BJ (cell line): ENCODE measurements at places on chromosomes 2 and 18. TPM values are rescaled to one million over a fixed set of nuclear protein-coding genes. Genes with fewer than 3 reads are reported as not detected.
A peak's percentile ranks its signal among the peaks of the same experiment; 100 is the strongest.

Gene LINC00305
- polyA plus RNA-seq: not detected in 2 replicates

DNA sequence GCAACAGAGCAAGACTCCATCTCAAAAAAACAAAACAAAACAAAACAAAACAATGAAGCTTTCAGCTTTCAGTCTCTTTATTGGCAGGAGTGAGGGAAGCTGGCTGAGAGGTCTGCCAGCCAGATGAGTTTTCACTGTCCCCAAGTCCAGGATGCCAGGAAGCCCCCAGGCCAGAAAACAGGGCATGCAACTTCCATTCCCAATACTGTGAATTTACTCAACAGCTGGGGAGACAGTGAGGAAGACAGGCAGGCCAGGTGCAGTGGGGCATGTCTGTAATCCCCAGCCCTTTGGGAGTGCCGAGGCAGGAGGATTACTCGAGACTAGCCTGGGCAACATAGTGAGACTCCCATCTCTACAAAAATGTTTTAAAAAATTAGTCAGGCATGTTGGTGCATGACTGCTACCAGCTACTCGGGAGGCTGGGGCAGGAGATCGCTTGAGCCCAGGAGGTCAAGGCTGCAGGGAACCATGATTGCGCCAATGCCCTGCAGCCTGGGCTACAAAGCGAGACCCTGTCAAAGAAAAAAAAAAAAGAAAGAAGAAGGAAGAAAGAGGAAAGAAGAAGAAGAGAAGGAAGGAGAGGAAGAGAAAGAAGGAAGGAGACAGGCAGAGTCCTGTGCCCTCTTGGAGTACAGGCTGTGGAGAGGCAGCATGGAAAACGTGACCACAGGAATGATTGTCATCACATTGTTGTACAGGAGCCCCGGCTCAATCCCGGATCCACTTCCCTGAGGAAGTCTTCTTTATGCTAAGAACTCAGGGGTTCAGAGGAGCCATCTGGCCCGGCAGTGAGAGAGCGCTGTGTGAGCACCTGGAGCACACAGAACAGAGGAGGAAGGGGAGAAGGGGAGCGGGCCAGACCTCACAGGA is 29.2 kb upstream of the POMC start:
- DNase-seq: no peak

DNA sequence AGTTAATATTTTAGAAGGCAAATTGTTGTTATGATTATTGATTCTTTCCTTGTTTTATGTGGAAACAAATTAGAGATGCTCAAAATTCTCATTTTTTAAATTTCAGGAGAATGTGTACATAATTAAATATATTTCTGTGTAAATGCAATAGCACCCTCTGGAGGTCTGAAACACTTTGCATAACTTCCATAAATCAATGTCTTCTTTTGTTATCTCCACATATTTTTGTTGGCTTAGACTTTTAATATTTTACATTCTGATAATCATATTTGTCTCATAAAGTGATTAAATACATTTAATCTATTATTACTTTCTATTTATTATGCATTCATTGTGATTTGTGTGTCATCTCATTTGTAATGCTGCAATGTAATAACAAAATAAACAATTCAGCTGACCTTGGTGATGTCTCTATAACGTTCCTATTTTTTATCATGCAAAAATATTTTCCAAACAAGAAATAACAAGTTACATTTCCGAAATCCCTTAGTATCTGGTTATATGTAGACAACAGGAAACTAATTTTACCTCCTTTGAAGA is 201.8 kb upstream of the GALNT5 start:
- no peak for DNase-seq

DNA sequence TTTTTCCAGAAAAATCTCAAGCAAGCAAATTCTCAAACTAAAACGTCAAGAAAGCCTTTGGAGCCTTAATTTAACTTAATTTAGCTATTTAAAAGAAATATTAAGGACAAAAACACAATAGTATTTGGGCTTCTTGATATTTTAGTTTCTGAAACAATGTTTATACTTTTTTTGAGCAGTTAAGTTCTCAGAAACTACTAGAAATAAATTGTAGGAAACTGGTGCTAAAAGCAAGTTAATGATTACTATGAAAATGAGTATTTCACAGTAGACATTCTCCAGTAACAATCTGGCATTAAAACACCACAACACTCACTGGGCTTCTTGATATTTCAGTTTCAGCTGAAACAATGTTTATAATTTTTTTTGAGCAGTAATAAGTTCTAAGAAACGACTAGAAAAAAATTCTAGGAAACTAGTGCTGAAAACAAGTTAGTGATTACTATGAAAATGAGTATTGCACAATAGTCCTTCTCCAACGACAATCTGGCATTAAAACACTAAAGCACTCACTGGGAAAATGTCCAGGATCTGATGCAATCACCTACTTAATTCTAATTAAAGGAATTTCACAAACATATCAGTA is 45.1 kb downstream of the TRAK2 start:
- DNase-seq: peak; percentile 78

DNA sequence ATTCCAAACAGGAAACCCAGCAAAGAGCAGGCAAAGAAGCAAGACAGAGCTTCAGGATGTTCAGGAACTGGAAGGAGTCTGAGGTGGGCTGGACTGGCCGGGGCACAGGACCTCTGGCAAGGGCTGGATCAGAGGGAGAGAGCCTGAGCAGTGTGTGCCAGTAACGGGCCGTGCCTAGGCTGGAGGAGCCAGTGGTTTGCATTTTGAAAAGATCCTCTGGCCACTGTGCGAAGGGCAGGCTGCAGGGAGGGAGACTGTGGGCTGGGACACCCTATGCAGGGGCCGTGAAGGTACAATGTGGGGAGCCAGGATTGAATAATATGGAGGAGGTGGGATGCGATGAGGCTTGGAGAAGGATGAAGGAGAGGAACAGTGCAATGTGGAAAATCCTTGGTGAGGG is 6.2 kb upstream of the SDC1 start:
- DNase-seq: no peak

DNA sequence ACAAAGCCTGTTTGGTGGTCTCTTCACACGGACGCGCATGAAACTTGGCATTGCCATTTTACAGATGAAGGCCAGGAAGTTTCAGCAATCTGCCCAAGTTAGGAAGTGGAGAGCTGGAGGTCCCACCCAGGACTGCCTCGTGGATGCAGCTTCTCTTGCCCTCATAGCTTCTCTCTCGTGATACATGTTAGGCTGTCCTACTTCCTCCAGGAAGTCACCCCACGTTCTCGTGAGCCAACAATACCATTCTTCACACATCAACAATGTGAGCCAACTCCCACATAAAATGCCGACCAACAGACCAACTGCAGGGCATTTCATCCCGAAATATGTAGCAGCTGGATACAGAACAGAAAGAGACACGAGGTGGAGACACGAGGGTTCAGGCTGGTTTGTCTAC is 85.3 kb downstream of the MREG start:
- DNase-seq: no peak

Gene REG1B
- not detected in 2 replicates for polyA plus RNA-seq

- DNase-seq: no peak
Observed at GRCh38 chr2:191173206-191173605, 22.4 kb upstream of the STAT4 start.

Gene UGT1A10
- not detected in 2 replicates for polyA plus RNA-seq

DNA sequence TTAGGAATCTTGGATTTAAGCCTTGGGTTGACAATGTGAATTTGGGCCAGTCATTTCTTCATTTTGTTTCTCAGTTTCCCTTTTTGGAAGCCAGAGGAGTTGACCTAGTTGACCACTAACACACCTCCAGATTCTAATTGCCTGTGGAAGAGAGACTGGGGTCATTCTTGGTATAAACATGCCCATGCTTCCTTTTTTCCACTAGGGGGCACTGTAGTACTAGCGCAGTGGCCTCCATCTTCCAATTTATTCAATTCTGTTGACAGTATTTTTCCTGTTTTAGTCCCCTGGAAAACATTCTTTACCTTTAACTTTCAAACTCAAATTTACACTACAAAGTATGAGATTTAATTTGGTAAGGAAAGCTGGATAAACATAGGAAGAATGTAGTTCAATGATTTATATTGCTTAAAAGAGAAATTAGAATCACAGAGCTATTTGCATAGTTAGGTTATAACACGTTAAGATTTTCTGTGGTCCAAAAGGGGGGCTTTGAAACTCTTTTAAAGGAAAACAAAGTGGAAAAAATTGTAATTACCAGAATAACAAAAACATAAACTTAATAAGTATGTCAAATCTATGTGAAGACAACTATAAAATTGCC is 57.5 kb upstream of the AGPS start:
- no peak for DNase-seq
